GM23248 (cell line): ENCODE measurements at places on chromosomes 4 and X. TPM values are rescaled to one million over a fixed set of nuclear protein-coding genes. Genes with fewer than 3 reads are reported as not detected.

GRCh38 chrX:21509912-21510311, 135.7 kb downstream of the CNKSR2 start:
- DNase-seq = peak; percentile 18

- peak; percentile 68 for DNase-seq
These were observed 190.6 kb downstream of the LDB2 start for GRCh38 chr4:16707874-16708273.

GRCh38 chr4:175234162-175234561, 316.0 kb downstream of the ADAM29 start:
- DNase-seq = no peak

The ARMCX2 gene
- 31.8 and 35.5 TPM in 2 replicates for polyA plus RNA-seq
